ENCODE measurements at places on chromosomes 13 and 19. TPM values are rescaled to one million over a fixed set of nuclear protein-coding genes. Genes with fewer than 3 reads are reported as not detected.

DNA sequence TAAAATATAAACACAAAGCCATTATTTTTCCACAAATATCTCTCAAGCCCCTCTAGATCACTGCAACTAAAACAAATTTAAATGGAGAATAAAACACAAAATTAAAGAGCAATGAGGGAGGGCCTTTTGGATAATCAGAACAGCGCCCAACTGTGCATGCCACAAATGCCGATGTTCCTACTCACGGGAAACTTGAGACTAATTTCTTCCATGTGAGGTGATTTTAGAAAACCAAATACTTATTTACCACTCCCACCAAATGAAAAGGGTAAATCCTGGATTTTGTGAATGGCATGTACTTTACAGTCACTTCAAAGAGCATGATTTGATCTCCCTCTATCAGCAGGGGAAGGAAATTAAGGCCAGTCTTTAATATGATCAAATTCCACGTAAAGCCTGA lies 74.8 kb downstream of the SLC7A1 start:
- no peak for DNase-seq

- DNase-seq: no peak
These were observed 14.6 kb upstream of the GPR4 start for GRCh38 chr19:45616704-45617017.

GRCh38 chr13:91450913-91451312 lies 52.5 kb downstream of the GPC5 start:
- DNase-seq: no peak

GRCh38 chr13:30332456-30333143 lies 25.2 kb upstream of the KATNAL1 start:
- DNase-seq: no peak

DNA sequence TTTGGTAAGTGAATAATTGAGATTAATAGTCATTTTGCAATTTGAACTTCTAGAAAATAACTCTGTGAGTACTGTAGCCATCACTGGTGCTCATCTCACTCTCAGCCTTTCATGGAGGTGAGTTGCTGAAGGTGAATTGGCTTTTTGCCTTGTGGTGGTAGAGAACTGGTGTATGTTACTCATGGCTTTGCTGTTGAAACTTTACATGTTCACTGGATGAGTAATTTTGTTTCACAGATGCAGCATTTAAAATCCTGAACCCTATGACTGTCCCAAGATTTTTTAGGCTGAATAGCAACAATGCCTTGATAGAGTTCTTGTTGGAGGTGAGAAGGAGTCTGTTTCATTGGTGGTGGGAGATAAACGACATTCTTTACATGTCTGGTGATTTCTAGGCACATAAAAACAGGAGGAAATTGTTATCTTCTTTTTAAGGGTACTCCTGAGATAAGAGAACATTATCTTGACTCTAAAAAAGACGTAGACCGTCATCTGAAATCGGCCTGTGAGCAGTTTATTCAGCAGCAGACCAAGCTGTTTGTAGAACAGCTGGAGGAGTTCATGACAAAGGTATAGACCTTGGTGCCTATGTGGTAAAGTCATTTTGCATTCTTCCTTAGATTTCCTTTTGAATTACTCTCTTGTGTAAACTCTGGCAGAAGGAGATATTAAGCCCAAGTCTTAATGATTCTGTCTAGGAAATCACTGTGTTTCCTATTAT lies 53.9 kb downstream of the COG3 start:
- no peak for DNase-seq

GRCh38 chr13:41678249-41678648 lies 220.9 kb downstream of the RGCC start:
- DNase-seq: no peak

DNA sequence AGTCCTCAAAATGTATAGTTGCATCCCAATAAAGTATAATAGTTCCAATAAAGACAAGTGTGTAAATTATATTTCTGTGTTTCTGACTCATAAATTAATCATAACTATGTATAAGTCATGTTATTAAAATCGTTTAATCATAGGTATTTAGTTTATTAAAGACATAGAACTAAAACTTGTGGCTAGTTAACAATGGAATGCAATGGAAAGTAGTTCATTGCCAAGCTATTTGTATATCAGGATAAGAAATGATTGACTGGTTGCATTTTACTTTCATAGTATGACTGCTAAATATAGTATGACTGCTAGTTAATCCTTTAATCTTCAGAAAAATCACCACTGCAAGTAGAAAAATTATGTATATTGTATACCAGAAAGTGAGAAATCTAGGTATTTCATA lies 16.9 kb downstream of the COG3 start:
- DNase-seq: no peak

GRCh38 chr13:26604784-26605545 lies 47.5 kb downstream of the WASF3 start:
- DNase-seq: no peak

YJEFN3 gene
- 8.9 TPM for total RNA-seq
